ENCODE measurements at places on chromosomes 1 and 21. TPM values are rescaled to one million over a fixed set of nuclear protein-coding genes. Genes with fewer than 3 reads are reported as not detected.

Gene DENND2C
- 1.6 TPM for total RNA-seq

DNA sequence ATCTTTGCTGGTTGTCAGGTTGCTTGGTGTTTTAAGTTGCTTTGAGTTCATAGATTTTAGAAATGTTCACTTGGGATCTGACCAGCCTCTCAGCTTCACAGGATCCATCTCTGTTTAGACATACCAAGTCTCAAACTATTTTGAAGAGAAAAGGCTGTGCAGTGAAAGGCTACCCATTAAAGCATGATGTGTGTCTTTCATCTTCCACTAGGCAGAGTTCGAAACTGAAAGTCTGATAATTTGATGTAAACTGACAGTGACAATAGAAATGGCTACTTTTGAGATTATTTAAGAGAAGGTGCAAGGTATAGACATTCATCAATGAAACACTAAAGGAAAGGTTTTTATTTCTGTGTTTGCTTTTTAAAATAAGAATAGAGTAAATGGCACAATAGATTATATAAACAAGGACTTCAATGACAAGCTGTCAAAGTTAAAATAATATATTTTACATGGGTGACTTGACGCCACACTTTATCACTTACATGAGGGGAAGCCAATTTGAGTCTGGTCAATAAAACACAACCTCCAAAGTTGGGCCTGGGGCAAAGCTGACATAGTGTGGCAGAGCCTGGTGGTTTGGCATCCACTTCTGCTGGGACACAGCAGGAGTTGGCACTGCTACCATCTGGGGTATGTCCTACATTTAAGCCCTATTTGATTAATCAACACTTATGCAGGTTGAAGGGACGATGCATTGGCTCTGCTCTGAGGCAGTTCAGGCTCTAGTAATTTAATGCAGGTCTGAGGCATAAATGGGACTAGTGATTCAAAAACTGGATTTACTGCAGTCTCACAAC is 197.7 kb downstream of the CRB1 start:
- DNase-seq: no peak

Gene SH2D1B
- not detected for total RNA-seq

Gene ALX3
- 0.31 TPM for total RNA-seq

Gene UTS2
- total RNA-seq: not detected

DNA sequence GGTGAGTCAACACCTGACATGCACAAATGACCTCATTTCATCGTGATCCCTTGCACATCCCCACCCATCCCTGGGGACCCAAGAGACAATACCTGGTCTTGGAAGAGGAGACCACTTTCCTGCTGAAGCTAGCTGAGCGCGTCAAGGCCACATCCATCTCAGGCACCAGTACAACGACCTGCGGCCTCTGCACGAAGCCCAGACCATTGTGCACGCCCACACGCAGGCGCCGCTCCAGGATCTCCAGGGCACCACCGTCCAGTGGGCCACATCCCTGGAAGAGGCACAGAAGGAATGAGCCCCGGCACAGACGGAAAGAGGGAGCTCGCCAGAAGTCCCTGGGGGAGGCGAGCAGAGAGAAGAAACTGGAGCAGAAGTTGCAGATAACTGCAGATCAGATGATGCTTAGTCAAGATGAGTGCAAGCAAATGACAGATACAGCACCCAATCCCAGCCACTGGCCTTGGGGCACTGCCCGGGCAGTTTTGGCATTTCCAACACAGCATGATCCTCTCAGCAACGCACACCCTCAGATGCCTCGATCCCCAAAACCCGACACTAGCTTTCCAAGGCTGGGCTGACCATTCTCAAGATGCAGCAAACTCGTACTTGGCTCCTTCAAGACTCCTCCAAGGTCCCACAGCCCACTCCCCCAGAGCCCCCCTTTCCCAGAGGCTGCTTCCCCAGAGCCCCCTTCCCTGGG is 44.1 kb downstream of the NPHP4 start:
- DNase-seq: no peak

Gene LRRC7
- 303 TPM for total RNA-seq

Gene CFAP126
- total RNA-seq: 0.31 TPM

Gene RBBP5
- total RNA-seq: 32.1 TPM

Gene CHIA
- not detected for total RNA-seq

- no peak for DNase-seq
Observed at GRCh38 chr1:37931102-37931360, 15.8 kb downstream of the INPP5B start.

Gene RAP1A
- total RNA-seq: 31.0 TPM

DNA sequence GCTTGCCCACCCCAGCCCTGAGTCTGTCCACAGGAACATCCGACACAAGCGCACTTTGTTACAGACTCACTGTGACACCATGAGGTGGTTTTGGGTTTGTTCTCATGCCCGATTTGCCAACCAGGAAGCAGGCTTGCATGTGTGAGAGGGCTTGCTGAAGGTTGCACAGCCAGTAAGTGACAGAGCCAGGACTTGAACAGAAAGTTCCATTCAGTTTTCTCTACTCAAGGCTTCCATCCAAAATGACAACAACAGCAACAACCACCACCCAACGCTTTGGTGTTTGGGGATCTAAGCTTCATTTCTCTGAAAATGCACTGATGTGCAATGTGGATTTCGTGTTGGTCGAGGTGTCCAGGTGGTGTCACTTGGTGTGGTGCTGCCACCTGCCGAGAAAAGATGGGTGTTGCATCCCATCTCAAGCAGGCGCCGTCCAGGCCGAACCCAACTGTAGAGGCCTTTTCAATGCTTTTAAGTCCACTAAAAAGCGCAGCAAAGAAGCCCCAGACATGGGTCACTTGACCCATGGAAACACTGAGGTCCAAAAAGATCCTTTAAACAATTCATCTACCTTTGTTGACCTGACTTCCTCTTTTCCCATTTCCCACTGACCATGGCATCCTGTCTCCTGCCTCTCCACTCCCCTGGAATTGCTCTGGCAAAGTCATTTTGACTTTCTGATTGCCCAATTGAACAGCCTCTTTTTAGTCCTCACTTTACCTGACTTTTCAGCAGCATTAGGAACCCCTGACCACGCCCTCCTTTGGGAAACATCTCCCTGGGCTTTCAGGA is 12.2 kb downstream of the CITED4 start:
- peak; percentile 34 for DNase-seq

- no peak for DNase-seq
Observed at GRCh38 chr1:23527900-23528249, 3.2 kb downstream of the E2F2 start.

Gene PDE4DIP
- 353 TPM for total RNA-seq

GRCh38 chr1:91502672-91503184 is 2.1 kb downstream of the CDC7 start:
- DNase-seq: peak; percentile 3

- no peak for DNase-seq
Observed at GRCh38 chr21:37184784-37185593, 82.1 kb downstream of the VPS26C start.

DNA sequence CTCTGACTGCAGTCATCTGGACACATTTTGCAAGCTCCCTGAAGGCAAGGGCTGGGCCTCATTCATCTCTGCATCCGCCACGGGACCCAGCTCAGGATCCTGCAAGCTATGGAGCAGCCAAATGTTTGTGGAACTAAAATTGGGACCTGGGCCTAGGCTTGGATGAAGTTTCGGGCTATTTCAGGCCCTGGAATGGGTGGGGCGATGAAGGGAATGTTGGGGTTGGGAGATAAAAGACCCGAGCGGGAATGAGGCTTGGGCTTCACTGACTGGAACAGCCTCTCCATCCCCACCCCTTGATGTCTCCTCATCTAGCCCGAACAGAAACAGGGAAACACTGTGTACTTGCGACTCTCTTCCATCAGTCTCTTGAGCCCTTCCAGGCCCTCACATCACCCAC is 7.3 kb upstream of the AHCYL1 start:
- DNase-seq: no peak
